ENCODE measurements at places on chromosomes 16 and 17. TPM values are rescaled to one million over a fixed set of nuclear protein-coding genes. Genes with fewer than 3 reads are reported as not detected.
A peak's percentile ranks its signal among the peaks of the same experiment; 100 is the strongest.

- no peaks in the 10 kb centered on the region for H3K27me3 ChIP-seq
- H3K36me3 ChIP-seq: no peaks in the 10 kb centered on the region
- H3K4me3 ChIP-seq: no peak overlapping the region
- no peak overlapping the region for H3K27ac ChIP-seq
- H3K4me1 ChIP-seq: no peaks in the 10 kb centered on the region
These were observed 213.7 kb downstream of the COPRS start for GRCh38 chr17:31645351-31645750.

GRCh38 chr17:4934173-4934979 is 2.3 kb downstream of the GP1BA start:
- no peak for DNase-seq
- H3K36me3 ChIP-seq: peaks cover 4% of the 10 kb centered on the region
- H3K27me3 ChIP-seq: no peaks in the 10 kb centered on the region
- H3K4me3 ChIP-seq: peak overlapping the region; percentile 42
- H3K4me1 ChIP-seq: peaks cover 32% of the 10 kb centered on the region

- H3K27ac ChIP-seq: no peak overlapping the region
- no peak for DNase-seq
- H3K27me3 ChIP-seq: no peaks in the 10 kb centered on the region
- H3K4me1 ChIP-seq: no peaks in the 10 kb centered on the region
These were observed 332.7 kb downstream of the ZFHX3 start for GRCh38 chr16:72715267-72715666.

DNA sequence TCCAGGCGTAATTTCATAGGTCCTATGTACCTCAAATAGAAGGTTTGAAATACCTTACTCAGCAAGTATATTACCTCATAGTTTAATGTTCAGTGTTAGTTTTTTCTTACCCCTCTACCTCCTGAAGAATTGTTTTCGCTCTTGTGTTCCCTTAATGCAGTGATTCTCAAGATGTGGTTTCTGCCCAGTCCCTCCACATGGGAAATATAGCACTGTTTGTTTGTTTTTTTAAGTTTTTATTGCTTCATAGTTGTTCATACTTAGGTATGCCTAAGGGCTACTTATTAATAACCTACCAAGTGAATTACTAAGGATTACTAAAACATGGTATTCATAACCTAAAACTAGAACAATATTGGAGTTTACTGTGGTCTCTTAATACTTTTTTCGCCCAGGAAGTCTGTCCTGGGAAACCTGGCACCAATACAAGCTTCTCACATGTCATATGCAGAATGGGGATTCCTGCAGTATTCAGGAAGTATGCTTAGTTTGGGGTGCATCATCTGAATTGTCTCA is 5.0 kb downstream of the RSPRY1 start:
- H3K4me3 ChIP-seq: no peak overlapping the region
- no peak for DNase-seq

GRCh38 chr17:22268214-22268911 is 576.0 kb downstream of the KCNJ18 start:
- no peak for DNase-seq
- no peaks in the 10 kb centered on the region for H3K36me3 ChIP-seq
- no peaks in the 10 kb centered on the region for H3K4me1 ChIP-seq

GRCh38 chr16:89685916-89686315 is 573 bp upstream of the CDK10 start:
- H3K4me1 ChIP-seq: peaks cover 6% of the 10 kb centered on the region
- DNase-seq: no peak

GRCh38 chr16:56675685-56676210 is 6.1 kb downstream of the MT1H start:
- H3K4me1 ChIP-seq: no peaks in the 10 kb centered on the region
- no peak overlapping the region for H3K27ac ChIP-seq
- no peak for DNase-seq
- peaks cover 4% of the 10 kb centered on the region for H3K27me3 ChIP-seq
- no peak overlapping the region for H3K4me3 ChIP-seq

- H3K27me3 ChIP-seq: no peaks in the 10 kb centered on the region
- no peak for DNase-seq
- peak overlapping the region; percentile 61 for H3K4me3 ChIP-seq
- no peaks in the 10 kb centered on the region for H3K36me3 ChIP-seq
- no peak overlapping the region for H3K27ac ChIP-seq
- H3K4me1 ChIP-seq: peaks cover 4% of the 10 kb centered on the region
These were observed 510 bp upstream of the RAB40B start for GRCh38 chr17:82698974-82699442.

DNA sequence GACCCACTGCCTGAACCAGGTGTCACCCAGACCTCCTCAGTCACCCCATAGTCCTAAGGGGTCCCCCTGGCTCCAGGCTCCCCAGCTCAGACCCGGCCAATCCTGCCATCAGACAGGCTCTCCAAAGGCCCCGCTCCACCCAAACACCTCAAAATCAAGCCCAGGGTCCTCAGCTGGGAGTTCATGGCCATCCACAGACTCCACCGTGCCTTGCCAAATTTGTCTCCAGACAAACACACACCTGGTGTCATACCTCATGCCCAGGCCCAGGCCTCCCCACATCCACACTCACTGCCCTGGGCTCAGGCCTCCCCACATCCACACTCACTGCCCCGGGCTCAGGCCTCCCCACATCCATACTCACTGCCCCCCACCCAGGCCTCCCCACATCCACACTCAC is 12.5 kb downstream of the RPH3AL start:
- H3K4me1 ChIP-seq: no peaks in the 10 kb centered on the region

DNA sequence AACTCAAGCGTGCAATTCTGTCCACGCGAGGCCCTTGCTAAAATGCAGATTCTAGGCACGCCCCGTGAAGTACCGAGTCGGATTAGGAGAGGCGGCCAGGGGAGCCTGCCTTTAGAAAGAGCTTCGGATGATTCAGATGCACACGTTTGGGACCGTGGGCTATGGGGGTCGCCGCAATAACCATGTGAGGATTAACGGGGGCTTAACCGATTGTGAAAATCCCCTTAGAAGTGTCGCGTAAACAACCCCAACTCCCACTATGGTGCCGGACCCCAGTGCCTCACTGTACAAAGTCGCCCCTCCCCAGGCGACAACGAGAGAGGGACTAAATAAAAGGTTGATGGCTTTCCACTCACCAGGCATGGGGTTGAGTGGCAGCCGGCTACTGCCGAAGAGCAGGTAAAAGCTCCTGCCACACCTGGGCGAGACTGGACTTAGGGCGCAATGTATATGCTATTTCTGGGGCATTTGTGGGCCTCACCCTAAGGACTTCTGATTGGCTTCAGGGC is 635 bp upstream of the SP2 start:
- no peaks in the 10 kb centered on the region for H3K36me3 ChIP-seq
- no peak for DNase-seq
- H3K4me1 ChIP-seq: peaks cover 16% of the 10 kb centered on the region

DNA sequence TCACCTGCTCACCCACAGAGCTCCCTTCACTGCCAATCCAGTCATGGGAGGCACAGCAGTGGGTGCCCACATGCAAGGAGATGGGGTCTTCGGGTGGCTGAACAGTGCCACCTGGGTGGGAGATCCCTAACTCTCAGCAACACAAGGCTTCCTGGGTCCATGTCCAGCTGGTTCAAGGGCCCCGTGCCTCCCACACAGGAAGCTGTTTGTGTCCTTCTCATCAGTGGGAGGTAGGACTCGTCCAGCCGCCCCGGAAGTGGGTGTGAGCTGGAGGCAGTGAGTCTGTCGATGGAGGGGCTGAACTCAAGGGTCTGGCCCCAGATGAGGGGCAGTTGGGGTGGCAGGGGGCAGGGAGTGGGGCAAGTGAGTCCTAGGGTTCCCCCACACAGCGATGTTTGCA is 1.6 kb downstream of the FBXL16 start:
- H3K4me3 ChIP-seq: no peak overlapping the region
- no peak for DNase-seq
- H3K36me3 ChIP-seq: no peaks in the 10 kb centered on the region
- no peak overlapping the region for H3K27ac ChIP-seq
- H3K4me1 ChIP-seq: no peaks in the 10 kb centered on the region

- H3K4me3 ChIP-seq: no peak overlapping the region
- H3K36me3 ChIP-seq: no peaks in the 10 kb centered on the region
These were observed 44.9 kb upstream of the DNAJA2 start for GRCh38 chr16:47018223-47018891.

GRCh38 chr16:17275076-17276009 is 195.4 kb downstream of the XYLT1 start:
- H3K27ac ChIP-seq: no peak overlapping the region
- no peaks in the 10 kb centered on the region for H3K36me3 ChIP-seq
- no peak overlapping the region for H3K4me3 ChIP-seq
- no peak for DNase-seq
- no peaks in the 10 kb centered on the region for H3K27me3 ChIP-seq
- peaks cover 29% of the 10 kb centered on the region for H3K4me1 ChIP-seq

GRCh38 chr17:7491583-7491982 is 7.4 kb downstream of the POLR2A start:
- no peaks in the 10 kb centered on the region for H3K4me1 ChIP-seq
- no peak for DNase-seq
- no peak overlapping the region for H3K4me3 ChIP-seq

DNA sequence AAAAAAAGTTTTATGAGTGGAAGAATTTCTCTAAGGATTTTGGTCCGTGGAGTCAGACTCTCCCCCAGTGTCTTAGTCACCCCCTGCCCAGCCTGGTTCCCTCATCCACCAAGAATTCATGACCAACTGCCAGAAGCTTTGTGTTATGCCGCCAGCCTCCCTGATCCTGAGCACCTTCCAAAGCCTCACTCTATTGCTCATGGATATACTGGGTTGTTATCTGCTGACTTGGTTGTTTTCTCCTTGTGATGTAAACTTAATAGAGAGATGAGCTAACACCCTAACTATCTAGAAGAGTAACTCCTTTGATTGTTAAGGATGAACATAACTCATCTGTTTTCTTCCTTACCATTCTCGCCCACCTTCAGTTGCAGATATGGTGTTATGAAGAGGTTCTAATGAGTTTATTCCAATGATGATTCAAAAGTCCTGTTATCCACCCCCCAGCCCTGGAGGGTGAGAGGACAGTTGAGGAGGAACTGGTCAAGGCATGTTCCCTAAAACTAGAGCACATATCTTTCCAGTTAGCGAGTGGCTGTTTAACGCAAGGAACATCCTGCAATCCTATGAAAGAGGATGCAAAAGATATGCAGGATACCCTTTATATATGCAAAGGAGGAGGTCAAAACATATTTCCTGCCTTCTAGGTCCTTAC is 1.5 kb upstream of the PSMD3 start:
- no peaks in the 10 kb centered on the region for H3K27me3 ChIP-seq
- DNase-seq: no peak
- H3K4me3 ChIP-seq: 0 out of 2 replicates have a peak overlapping the region, but pooled peaks have one; percentile 66
- no peak overlapping the region for H3K27ac ChIP-seq
- no peaks in the 10 kb centered on the region for H3K36me3 ChIP-seq
- H3K4me1 ChIP-seq: peaks cover 6% of the 10 kb centered on the region

The OSBPL7 gene
- total RNA-seq: 14.2 TPM

The FTO gene
- 51.7 TPM for total RNA-seq

The MPP3 gene
- total RNA-seq: not detected

The CA7 gene
- not detected for total RNA-seq

The FOXL1 gene
- total RNA-seq: not detected

The NOS2 gene
- total RNA-seq: 0.05 TPM

The ARL6IP1 gene
- total RNA-seq: 99.3 TPM

The CAPN15 gene
- total RNA-seq: 78.5 TPM

The WNT9B gene
- not detected for total RNA-seq
